ENCODE measurements at places on chromosomes 4 and X.

GRCh38 chrX:104370089-104370488 lies 115.4 kb upstream of the ESX1 start:
- no peak for DNase-seq

DNA sequence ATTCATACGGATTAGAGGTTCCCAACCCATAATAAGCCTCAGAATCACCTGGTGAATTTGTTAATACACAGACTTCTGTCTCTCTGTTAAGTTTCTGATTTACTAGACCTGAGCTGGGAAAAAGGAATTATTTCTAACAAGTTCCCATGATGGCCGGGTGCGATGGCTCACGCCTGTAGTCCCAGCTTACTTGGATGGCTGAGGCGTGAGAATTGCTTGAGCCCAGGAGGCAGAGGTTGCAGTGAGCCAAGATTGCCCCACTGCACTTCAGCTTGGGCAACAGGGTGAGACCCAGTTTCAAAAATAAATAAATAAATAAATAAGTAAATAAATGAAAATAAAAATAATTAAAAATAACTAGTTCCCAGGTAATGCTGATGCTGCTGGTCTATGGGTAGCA lies 412.3 kb downstream of the GALNTL6 start:
- DNase-seq = no peak

- no peak for DNase-seq
These were observed 20.1 kb downstream of the GPR143 start for GRCh38 chrX:9745417-9746115.

DNA sequence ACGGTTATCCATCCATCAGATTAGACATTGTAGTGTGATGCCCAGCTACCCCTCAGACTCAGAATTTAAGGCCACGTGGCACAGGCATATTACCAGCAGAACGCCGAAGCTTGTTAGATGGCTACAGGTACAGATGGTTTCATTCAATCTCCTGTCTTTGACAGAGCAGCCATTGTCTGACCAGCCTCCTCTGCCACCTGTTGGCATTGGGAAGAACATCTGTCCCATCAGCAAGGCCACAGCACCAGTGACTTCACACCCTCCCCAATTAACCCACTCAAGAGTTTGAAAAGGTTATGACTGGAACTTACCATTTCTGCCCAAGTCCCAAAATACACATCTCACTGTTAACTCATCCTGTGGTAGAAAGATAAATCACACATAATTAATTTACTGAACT lies 22.0 kb upstream of the PHKA2 start:
- no peak for DNase-seq

- no peak for DNase-seq
These were observed 28.0 kb downstream of the PRPS2 start for GRCh38 chrX:12819222-12819621.

- no peak for DNase-seq
These were observed 117.5 kb downstream of the TSPAN7 start for GRCh38 chrX:38678821-38679220.

DNA sequence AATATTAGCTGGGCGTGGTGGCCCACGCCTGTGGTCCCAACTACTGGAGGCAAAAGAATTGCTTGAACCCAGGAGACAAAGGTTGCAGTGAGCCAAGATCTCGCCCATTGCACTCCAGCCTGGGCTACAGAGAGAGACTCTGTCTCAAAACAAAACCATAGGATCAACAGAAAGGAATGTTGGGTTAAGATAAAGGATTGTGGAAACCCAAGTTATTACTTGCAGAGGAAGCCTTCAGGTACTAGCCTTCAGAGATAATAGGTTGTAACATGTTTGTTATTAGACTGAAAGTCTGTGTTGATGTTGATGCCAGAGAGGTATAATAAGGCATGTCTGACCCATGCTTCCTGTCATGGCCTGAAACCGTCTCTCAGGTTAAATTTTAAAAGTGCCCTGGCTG lies 16.9 kb downstream of the SSX5 start:
- DNase-seq = no peak

DNA sequence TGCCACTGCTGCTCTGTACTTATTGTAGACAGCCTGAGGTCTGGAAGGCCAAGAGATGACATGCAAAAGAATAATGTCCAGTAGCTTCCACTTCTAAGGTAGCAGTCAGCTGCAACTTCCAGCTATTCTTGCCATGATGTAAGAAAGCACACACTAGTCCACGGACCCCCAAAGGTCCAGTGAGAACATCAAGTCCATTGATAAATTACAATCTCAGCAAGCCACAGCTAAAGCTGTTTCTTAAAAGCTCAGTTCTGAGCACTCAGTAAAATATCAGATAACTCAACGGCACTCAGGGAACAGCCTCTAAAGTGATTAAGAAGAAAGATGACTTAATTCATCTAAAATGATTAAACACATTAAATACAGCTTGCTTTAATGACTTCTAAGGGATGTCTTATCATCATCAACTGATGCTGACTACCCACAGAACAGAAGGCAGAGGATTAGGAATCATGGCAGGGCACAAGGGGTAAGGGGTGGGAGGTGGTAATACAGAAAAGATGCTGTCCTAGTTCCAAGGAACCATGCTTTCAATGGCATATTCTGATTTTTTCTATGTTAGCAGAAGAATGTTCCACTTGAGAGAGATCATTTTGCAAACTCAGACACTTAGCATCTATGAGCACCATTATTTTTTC lies 99.1 kb upstream of the CBR4 start:
- peak; percentile 67 for DNase-seq

- DNase-seq = no peak
These were observed 1655.5 kb upstream of the AGA start for GRCh38 chr4:179097741-179098140.

GRCh38 chr4:106527316-106527715 lies 158.7 kb upstream of the GIMD1 start:
- no peak for DNase-seq

GRCh38 chr4:40651280-40651679 lies 21.6 kb upstream of the RBM47 start:
- no peak for DNase-seq

DNA sequence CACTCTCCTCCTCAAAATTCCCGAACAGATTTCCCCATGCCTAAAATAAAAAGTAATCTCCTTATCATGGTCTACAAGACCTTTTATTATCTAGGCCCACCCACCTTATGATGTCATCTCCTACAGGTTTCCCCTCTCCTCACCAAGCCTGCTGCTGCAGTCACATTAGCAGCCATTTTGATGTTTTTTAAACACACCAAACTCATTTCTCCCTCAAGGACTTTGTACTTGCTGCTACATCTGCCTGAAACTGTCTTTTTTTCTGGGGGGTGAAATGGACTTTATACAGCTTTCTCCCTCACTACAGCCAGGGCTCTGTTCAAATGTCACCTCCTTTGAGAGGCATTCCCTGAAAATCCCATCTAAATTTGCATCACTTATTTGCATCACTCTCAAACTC lies 90.2 kb upstream of the TAB3 start:
- no peak for DNase-seq

DNA sequence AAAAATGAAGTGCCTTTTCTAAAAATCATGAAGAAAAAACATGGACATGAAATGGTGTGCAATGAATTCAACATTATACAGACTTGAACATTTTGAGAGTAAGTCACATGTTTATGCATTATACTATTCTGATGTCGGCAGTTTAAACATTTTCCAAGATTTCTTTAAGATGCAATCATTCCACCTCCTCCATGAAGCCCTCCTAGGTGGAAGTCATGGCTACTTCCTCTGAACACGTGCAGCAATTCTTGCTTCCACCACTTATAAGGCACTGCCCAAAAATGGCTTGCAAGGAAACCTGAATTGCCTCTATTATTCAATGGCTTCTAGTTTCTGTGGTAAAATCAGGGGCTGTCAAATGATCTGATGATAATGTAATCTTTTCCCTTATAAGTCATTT lies 25.8 kb downstream of the IGFBP7 start:
- DNase-seq = no peak

- DNase-seq = no peak
These were observed 43.9 kb downstream of the GABRB1 start for GRCh38 chr4:47075262-47075661.

DNA sequence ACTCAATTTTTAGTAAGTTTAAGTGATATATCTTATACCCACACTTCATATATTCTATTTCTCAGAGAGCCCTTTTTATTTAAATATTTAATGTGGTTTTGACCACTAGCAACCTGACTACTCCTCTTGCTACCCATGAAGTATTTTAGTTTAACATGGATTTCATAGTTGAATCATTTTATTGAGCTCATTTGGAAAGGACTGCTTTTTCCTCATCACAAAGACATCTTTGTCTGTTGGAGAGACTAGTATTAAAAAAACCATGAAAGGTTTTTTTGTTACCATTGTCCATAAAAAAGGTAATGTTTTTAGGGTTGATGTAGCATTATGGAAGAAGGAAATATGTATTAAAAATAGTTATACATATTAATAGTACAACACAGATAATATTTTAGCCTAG lies 139.5 kb downstream of the RAPGEF2 start:
- no peak for DNase-seq

GRCh38 chr4:111537871-111538270 lies 607.4 kb upstream of the FAM241A start:
- no peak for DNase-seq

GRCh38 chrX:125150231-125150630 lies 169.4 kb upstream of the TEX13C start:
- DNase-seq = no peak

- no peak for DNase-seq
These were observed 30.1 kb downstream of the CYBB start for GRCh38 chrX:37809970-37810369.

Data from D341Med (cell line).